ENCODE measurements at places on chromosomes 3 and 15.
A peak's percentile ranks its signal among the peaks of the same experiment; 100 is the strongest.

DNA sequence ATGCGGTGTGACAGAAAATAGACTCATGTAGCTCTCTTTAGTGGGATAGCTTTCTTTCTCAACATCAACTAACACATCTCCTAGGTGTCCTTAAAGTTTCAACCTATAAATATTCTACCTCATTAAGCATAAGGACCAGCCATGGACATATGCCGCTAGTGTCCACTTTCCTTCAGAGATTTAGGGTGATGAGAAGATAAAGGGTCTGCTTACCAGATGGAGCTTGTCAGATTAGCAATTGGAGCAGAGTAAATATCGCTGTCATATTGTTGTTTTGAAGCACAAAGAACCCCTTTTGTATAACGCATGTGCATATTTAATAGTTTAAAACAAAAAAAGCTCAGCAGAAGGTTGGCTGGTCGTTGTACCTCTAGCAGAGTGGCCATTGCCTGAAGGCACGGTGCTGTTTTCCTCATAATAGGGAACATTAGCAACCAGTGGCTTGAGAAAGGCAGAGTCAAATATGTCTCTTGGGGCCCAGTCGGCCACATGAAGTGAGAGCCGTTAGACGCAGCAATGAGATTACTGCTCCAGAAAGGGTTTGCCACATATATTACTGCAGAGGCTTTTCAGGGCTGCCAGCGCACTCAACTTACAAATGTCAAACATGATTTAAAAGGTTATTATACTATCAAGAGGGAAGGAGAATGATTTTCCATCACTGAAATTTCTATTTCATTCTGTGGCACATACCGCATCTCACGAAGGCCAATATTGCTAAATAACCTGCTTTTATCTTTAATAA is 264.2 kb downstream of the ROBO2 start:
- peak; percentile 31 for DNase-seq

DNA sequence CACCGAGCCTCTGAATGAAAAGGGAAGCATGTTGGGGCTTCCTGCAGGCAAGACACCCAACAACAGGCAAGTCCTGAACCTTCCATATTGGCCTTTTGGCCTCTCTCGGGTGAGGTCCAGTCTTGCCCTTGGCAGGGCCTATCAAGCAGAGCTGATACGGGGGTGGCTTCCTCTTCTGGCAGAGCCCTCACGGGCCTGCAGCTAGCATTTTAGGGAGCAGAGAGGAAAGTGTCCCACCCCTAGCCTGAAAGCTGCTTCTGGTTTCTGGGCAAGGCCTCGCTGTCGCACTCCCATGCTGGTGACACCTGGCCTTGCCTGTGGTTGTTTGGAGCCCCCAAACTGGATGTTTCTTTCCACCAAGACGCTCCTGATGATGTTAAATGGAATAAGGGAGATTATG is 31.8 kb upstream of the CTSH start:
- DNase-seq: no peak

DNA sequence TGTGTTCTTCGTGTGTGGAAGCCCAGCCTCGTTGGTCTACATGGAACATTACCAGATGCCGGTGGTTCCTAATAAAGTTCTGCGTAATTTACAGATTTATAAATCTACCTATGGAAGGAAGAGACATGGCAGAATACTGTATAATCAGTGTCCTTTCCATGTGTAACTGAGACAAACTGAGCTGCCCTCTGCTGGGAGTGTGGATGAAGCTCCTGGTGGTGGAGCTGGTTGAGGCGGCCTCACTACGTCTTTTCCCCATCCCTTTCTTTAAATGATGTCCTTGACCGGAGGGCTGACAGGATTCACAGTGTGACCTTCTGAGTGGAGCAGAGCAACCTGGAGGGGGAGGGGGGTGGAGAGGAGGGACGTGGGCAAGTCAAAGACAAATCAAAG is 267.0 kb upstream of the CHRM5 start:
- no peak for DNase-seq

- DNase-seq: no peak
Observed at GRCh38 chr15:60760646-60761504, 281.9 kb upstream of the ICE2 start.

GRCh38 chr15:50068016-50068415 is 51.0 kb downstream of the ATP8B4 start:
- no peak for DNase-seq

DNA sequence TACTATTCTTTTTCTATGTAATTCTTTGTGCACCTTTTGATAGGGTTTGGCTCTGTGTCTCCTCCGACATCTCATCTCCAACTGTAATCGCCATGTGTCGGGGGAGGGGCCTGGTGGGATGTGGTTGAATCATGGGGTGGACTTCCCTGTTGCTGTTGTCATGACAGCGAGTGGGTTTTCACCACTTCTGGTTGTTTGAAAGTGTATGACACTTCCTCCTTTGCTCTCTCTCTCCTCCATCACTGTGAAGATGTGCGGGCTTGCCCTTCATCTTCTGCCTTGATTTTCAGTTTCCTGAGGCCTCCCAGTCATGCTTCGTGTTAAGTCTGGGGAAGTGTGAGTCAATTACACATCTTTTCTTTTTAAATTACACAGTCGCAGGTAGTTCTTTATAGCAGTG is 225.8 kb upstream of the DPPA4 start:
- no peak for DNase-seq

GRCh38 chr15:90219421-90220141 is 14.2 kb downstream of the CIB1 start:
- no peak for DNase-seq

DNA sequence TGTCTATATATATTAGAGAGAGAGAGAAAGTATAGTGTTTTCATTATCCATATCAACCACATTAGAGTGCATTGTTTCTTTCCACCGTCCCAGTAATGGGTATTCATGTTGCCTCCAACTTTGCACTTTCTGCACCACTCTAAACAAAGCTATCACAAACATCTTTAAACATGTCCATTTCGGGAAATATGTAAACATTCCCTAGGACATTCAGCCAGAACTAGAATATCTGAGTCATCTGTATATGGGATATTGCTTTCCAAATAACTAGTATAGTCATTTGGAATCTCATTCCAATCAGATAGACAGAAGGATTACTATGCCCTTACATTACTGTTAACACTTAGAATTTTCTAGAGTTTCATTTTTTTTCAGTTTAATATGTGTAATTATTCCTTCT is 914.9 kb upstream of the EPHA6 start:
- no peak for DNase-seq

DNA sequence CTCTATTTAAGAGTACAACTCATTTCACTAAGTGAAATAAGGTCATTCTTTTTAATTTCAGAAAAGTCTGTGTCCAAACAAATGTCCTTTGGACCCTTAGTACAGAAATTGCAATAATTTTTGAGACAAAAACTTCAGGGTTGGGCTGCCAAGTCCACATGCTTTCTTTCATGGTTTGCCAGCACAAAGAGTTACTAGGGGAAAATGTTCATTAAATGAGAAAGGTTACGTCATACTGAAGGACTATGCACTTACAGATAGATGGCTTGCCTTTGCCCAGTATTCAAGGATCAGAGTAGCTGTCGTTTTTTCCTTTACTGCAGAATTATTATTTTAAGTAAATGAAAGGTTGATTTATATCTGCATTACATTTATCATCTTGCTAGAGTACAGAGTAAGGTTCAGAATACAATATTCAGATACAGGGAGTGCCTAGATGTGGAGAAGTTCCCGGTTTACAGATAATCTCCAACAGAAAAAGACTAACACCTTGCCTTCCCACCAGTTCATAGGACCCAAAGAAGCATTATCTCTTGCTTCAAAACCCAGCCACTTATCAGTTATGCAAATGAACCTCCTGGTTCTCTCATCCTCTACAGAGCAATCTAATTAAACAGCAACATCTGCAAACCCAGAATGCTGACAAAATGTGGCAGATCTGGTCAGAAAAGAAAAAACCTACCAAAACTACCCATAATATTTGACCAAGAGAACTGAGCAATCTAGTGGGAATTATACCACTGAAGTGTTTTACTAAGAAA is 179.3 kb downstream of the FRMD5 start:
- DNase-seq: peak; percentile 6

DNA sequence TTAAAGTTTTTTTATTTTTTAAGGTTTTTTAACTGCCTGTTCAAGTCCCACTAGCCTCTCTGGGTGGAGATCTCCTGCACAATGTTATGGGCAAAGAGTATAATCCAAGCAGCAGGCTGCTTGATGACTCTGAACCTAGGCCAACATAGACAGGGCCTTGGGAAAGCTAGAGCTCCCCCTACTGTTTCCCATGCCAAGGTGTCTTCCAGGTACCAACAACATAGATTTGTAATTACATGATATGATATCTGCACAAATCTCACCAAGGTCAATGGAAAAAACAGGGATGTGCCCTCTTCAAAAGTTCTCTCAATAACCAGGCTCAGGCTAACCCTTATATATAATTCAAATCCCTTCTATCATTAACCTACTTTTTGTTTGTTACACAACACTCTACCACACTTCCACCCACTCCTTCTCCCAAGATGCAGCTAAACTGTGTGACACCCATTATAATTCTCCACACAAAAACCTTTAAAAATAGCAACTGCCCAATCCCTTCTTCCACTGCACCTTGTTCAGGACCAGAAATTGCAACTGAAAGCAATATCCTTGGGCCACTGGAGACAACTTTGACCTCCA is 43.8 kb downstream of the RBM15B start:
- no peak for DNase-seq

- no peak for DNase-seq
Observed at GRCh38 chr3:2937055-2937454, 173.1 kb downstream of the IL5RA start.

DNA sequence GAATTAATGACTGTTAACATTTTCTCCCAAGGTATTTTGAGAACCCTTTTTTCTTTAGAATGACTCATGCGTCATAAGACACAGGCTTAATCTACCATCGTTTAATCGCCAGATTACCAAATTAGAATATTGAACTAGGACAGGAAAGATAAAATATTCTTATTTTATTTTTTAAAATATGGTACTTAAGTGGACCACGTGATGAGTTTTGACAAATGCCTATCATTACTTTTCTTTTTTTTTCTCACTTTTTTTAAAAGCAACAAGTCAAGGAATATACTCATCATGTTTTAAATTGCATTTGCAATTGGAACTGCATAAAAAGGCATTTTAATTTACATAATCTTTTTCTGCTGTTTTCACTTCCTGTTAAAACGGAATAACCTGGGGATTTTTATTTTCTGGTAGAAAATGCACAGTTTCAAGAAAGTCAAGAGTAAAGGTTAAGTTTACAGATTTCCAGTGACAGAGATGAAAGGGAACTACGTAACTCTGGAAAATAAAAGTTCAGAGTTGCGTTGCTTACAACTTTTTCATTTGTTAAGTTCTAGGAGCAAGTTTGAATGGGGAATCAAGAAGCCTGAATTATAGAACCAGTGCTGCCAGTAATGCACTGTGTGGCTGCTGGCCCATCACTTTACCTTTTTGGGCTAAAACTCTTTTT is 23.6 kb downstream of the SIAH2 start:
- no peak for DNase-seq

DNA sequence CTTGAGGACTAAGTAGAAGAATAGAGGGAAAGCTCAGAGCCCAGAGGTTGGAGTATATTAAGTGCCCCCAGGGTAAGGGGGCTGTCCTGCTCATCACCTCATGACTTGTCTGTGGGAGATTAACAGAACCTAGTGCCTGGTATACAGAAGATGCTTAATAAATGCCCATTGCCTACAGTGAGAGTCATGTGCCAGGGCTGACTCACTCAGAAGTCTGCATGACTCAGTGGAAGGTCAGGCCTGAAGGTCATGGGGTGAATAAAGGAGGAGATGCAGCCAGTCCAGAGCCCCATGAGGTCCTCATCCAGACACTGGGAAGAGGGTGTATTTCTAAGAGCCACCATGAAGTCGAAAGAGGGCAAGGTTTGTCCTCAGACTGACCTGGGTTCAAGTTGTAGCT is 62.5 kb upstream of the TLE3 start:
- no peak for DNase-seq

DNA sequence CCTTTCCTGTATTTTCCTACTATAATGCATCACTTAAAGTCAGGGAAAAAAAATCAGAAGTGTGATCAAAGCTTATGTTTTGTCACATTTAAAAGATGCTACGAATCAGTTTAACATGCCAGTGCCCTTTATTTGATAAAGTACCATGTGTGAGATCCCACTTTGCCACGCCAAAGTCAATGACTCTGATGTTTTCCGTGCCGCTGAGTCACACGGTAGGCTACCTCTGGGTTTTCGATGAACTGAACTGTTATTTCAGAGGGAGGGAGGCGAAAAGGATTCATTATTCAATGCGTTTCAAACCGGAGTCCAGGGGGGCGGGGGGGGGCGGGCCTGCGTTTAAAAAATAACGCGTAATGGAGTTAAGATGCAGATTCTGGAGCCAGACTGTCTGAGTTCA is 203.0 kb downstream of the ABHD5 start:
- DNase-seq: no peak

DNA sequence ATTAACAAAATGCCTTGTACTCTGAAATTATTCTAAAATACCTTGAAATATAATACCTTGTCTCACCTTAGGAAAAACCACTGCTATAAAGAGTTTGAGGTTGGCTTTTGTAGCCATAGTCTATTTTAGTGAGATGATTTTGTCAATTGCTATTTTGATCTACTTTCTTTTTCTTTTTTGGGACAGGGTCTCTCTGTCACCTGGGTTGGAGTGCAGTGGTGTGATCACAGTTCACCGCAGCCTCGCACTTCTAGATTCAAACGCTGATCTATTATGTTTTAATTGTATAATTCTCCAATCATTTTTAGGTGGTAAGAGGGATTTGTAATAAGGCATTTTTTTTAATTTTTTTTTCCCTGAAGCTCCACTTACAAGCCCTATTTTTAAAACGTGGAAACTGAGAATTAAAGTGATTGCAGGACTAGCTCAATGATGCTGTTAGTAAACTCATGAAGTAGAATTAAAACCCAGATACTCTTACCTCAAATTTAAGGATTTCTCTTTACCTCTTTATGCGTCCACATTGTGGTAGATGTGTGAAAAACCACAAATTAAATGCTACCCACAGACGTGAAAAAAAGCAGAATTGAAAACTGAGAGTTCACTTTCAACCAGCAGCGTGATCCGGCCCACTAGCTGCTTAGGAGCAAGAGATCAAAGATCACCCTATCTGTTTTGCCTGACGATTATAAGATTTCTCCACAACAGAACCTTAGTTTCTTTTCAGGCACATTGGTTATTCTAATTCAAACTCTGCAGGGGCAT is 384.2 kb downstream of the CGGBP1 start:
- DNase-seq: no peak
